CD14-positive monocyte (primary cell): ENCODE measurements at places on chromosomes 3 and 15.
A peak's percentile ranks its signal among the peaks of the same experiment; 100 is the strongest.

GRCh38 chr3:189563853-189564563, 67.2 kb upstream of the TP63 start:
- no peak for DNase-seq

- no peak for DNase-seq
Measured at GRCh38 chr3:72630969-72631344, 217.3 kb downstream of the SHQ1 start.

- DNase-seq = peak; percentile 23
Measured at GRCh38 chr3:172635588-172635987, 75.3 kb downstream of the NCEH1 start.

- no peak for DNase-seq
Measured at GRCh38 chr15:48962662-48963523, 826 bp downstream of the SHC4 start.

- DNase-seq = no peak
Measured at GRCh38 chr3:99315896-99316295, 322.5 kb upstream of the COL8A1 start.

DNA sequence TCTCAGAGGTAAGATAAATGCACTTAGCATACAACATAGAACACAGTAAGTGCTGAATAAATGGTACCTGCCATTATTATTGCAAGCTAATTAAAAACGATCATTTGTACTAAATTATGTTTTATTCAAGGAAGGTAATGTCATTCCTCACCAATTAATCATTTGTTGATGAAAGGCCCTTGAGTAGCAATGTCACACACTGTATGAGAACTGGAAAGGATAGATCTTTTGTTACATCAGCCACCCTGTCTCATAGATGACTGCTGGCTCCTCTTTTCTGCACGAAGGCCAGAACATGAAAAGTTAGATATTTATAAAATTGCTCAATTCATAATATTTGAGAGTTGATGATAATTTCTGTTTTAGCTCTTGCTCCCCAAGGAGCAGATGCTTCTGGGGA, 415.4 kb downstream of the RBMS3 start:
- no peak for DNase-seq

GRCh38 chr15:62566248-62566647, 401.2 kb upstream of the C2CD4B start:
- DNase-seq = no peak

- DNase-seq = no peak
Measured at GRCh38 chr3:106049821-106050220, 181.0 kb upstream of the CBLB start.

- DNase-seq = no peak
Measured at GRCh38 chr15:27648359-27648758, 450.8 kb downstream of the OCA2 start.

DNA sequence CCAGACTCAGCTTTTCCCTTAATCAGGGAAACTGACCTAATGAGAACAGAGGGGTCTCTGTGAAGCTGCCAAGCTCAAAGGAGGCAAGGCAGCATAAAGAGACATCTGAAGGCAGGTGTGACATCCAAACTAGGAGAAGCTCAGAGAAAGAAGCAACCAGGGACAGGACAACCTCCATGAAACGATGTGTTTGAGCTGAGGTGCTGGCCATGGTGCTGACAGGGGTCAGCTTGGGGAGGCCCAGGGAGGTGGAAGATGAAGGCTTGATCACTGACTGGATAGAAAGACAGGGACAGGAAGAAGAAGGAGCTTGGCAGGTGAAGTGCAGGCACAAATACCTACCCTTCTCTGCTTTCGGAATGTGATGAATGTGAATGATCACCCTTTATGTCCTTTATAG, 179.5 kb upstream of the NSMCE3 start:
- DNase-seq = no peak

DNA sequence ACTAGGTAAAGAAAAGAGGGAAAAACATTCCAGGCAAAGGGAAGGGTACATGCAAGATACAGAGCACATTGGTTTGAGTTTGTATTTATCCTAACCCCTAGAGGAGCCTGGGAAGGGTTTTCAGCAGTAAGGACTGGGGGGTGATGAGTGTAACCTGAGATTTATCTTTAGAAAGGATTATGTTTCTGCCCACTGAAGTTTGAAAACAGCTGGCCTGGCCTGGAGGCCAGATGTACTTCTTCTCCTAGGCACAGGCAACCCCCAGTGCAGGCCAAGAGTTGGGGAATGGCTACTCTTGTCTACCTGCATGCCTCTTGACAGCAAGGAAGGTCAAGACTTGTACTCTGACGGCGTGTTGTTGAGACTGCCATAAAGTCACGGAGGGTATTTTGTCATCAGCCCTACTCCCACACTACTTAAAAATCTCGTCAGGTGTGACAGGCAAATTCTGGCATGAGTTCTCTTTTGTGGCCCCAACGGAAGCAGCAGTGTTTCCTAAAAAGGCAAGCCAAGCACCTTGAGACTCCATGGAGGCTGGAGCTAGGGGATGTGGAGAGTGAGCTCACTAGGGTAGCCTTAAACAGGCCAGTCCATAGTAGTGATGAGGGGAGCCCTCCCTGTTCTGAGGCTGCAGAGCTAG, 241.5 kb upstream of the WNT5A start:
- DNase-seq = no peak

GRCh38 chr15:92071045-92071634, 217.6 kb downstream of the SLCO3A1 start:
- peak; percentile 38 for DNase-seq

DNA sequence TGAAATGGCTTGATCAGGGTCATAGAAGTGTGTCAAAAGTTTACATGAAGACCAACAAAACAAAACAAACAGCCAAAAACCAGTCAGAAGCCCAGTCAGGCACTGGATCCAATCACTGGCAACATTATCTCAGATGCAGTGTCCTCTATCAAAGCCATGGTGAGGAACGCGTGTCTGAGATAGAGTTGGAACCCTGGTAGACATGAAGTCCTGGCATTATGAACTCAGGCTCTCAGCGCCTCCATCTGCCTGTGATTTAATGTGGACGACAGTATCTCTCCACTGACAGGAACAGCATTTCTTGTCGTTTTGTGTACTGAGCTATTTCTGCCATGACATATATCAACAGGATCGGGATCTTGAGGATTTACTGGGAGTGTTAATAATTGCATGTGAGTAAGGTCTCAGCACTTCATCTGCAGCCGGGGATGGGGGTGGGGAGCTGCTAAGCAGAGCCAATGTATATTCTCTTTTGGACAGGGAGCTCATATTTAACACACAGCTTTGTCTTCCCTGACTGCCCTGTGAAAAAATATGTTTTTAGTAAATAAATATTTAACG, 1120.0 kb downstream of the IGSF11 start:
- no peak for DNase-seq

DNA sequence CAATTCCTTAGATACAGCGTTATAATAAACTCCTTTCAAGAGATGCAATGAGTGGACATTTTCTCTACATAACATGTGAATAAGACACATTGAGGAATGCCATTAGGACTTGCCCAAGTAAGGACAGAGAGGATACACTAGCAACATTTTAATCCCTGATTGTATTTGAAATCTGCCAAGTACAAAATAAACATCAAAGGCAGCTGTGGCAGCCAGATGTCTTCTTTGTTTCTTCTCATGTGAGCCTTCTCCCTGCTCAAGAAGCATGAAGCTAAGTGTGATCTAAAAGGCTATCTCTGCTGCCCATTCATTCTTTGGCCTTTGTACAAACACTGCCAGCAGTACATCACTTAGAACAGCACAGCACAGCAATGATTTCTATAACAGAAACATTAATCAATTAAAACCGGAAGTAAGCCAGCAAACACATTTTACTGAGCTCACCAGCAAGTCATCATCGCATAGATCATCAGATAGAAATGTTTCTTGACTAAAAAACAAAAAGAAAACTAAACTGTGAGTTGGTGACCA, 364.0 kb downstream of the CNTN6 start:
- DNase-seq = no peak

DNA sequence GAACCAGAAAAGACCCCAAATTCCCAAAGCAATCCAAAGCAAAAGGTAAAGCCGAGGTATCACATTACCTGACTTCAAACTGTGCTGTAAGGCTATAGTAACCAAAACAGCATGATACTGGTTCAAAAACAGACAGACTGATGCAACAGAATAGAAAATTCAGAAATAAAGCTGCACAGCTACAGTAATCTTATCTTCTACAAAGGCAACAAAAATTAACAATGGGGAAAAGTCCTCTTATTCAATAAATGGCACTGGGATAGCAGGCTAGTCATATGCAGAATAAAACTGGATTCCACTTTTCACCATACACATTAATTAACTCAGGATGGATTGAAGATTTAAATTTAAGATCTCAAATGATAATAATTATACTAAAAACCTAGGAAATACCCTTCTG, 392.6 kb upstream of the CBLB start:
- no peak for DNase-seq

DNA sequence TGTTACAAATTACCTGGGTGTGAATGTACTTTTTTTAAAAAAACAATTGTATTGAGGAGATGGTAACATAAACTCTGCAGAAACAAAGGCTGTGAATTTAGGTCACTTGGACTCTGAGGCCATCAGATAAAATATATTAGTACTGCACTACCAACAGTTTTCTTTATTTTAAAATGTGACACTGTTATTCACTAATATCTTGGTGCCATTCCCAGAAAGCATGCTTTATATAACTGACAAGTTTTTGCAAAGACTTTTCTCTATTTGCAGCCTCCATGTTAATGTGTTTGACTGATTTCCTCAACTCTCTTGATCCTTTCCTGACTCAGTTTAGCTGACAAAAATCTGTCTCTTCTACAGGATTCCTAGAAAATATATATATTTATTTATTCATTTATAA, 26.5 kb upstream of the ACTL6A start:
- no peak for DNase-seq

DNA sequence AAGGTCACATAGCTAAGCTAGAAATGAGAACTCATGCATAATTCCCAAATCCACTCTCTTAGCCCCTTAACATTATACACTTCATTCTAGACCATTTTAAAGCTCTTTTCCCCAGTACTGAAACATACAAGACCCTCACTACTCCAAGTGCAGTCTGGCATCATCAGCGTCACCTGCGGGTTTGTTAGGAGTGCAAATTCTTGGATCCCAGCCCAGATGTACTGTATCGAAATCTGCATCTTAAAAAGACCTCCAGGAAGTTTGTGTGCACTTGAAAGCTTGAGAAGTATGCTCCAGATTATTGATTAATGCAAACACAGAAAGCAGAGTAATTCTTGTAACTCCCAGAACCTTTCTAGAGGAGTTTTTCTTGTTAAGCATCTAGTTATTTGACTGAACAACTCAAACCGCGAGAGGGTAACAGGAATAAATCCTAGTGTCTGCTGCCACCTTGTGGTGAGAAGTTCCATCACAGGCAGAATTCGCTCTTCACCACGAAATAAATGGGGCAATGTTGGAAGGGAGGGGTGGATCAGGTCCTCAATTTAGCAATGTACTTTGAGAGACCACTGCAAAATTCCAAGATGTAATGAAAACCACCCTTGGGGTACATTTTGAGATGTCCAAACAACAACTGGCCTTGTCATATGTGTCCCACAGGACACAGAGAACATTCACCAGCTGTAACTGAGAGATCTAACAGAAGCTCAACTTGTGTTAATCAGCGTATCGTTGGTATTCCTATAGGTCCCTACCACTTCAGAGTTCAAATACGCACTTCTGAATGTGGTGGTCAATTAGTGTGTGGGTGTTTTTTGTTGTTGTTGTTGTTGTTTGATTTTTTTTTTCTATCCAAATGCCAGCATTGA, 583 bp upstream of the C3orf49 start:
- peak; percentile 56 for DNase-seq

DNA sequence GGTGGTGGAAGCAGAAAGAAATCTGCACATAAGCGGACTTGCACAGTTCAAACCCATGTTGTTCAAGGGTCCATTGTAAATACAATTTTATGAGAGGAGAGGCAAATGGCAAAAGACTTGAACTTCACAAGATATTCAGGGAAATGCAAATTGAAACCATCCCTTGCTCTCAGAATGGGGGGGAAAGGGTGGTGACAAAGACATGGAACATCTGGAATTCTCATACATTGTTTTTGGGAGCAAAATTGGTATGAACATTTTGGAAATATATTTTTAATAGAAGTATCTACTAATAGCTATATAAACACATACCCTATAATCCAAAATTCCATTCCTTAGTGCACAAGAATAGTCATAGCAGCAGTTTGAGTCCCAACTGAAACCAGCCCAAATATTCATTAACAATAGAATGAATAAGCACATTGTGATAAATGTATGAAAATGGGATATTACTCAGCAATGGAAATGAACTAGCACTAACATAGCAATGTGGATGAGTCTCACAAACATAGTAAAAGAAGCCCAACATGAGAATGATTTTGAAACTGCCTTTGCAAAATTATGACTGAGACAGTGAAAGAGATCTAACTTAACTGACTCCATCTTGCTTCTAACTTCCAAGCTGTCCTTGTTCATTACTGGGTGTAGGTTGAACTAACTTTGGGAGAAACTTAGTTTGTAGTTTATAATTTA, 77.2 kb downstream of the CD200R1L start:
- no peak for DNase-seq

DNA sequence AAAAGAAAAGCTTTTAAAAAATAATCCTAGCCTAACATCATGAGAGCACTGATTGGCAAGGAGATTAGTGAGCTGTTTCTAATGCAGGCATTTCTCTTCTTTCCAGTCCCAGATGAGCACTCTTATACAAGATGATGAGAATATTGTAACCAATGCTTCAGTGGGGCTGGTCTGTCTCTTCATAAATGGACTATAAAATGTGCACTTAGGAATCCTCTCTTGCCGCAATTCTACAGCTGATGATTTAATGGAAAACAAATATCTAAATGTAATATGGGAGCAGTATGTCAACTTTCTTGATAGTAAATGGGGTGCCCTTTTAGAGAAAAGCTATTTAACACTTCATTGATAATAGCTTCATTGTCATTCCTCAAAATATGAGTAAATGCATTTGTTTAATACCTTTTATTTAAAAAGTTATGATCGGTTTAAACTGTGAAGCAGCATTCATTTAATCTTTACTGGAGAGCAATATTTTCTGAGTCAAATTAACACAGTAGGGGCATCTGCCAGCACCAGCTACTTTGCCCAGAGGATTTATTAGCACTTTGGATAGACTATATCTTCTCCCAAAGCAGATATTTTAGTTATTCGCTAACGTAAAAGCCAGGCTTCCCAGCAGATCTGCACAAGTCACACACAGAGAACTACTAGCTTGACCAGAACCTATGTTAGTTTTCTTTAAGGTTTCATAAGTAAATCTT, 985.9 kb downstream of the DIPK2A start:
- no peak for DNase-seq

DNA sequence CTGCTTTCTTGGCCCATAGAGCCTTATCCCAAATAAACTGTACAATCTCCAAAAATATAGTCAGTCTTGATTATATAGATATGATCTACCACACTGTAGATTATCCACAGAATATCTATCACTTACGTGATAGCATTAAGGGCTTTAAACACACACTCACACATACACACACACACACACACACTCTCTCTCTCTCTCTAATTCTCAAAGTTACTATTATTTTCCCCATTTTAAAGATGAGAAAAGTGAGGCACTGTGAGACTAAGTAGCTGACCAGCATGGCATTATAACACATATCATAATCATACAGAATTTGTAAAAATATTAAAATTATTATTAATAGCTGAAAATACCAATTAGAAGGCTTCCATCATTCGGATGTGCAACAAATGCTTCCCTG, 4.2 kb downstream of the TBC1D5 start:
- no peak for DNase-seq
